Activated CD4-positive, alpha-beta T cell treated with anti-CD3 and anti-CD28 coated beads, Interleukin-2, amount 10 ng/mL, durations not matched to agents 7 days and 5 days (primary cell): ENCODE measurements at places on chromosomes 7 and 10. TPM values are rescaled to one million over a fixed set of nuclear protein-coding genes. Genes with fewer than 3 reads are reported as not detected.

GRCh38 chr10:91340613-91341362 lies 69.4 kb upstream of the HECTD2 start:
- DNase-seq = no peak

- no peak for DNase-seq
Observed at GRCh38 chr7:80844916-80845315, 73.9 kb downstream of the SEMA3C start.

DNA sequence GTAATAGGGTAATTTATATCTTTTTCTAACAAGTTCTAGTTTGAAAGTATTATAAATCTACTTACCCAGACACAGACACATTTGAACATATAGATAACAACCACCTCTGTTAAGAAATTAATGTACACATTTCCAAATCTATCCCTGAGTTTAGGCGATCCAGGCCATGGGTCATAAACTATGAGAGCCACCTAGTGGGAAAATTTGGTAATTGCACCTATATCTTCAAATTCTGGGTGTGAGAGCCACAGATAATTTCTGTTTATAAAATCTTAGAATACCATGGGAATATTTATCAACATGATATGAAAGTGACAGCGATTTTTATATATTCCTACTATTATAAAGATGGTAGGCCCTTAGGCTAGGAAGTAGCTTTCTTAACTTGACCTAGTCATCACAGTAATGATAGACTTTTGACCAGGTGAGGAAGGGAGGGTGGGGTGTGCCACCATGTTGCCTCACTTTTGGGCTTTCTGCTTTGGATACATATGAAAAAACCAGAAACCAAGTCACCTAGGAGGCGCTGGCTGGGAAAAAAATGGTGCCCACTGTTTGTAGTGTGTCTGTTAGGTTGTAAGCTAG lies 8.0 kb upstream of the EPHA1 start:
- DNase-seq = peak; percentile 47

DNA sequence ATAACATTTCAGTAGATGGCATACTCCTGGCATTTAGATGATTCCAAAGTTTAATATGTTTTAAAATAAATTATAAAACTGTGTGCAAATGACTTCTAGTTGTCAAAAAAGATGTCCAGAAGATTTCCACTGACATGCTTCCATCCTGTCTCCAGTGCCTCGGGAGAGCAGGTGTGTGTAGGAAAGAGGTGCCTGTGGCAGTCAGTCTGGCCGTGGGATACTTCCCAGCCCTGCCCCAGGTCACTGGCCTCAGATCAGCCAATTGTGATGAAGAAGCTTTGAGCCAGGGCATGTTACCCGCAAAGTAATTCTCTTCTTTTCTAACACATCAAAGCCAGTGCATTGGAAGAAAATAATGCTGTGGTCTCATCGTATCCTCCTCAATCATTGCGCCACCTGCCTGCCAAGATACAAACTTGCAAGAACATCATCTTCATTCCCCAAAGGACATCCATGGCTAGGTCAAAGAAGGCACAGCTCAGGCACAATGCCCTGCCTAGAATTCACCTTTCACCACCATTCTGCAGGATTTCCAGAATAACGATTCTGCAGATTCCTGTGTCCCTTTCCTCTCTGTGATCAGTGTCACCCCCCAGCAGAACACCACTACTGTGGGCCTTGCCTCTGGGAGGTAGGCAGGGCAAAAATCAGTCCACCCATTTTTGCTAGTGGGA lies 6.3 kb upstream of the KCNMA1 start:
- peak; percentile 33 for DNase-seq

DNA sequence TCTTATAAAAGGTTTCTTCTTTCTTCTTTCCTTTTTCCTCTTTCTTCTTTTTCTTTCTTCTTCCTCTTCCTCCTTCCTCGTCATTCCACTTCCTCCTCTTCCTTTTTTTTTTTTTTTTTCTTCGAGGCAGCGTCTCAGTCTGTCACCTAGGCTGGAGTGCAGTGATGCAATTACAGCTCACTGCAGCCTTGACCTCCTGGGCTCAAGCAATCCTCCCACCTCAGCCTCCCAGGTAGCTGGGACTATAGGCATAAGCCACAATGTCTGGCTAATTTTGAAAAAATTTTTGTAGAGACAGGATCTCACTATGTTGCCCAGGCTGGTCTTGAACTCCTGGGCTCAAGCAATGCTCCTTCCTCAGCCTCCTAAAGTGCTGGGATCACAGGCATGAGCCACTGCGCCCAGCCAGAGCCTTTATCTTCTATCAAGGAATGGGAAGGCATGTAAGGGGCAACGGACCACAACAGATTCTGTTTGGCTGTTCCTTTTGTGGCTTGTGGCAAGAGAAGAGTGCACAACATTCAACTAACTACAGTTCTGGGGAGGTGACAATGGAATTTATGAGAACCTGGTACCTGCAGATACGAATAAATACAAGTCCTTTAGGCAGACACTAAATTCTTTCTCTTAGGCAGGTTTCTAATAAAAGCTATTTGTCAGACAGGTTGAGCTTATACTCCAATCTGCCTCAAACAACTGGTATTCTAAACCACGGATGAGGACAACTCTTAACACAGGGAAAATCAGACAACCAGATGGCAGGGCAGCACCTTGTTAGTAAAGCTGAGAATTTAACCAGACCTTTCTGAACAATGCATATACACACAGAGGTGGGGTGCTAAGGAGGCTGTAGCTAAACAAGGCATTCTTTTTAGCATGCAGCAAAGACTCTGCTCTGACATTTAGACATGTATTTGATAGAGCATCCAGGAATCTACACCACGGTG lies 100.3 kb downstream of the DOCK4 start:
- no peak for DNase-seq

Gene SPDYE1
- total RNA-seq = not detected

Gene SDK1
- total RNA-seq = 0.17 TPM

Gene SLC18A3
- total RNA-seq = not detected
